ENCODE measurements at places on chromosomes 13 and 19. TPM values are rescaled to one million over a fixed set of nuclear protein-coding genes. Genes with fewer than 3 reads are reported as not detected.

GRCh38 chr13:43728421-43728820 lies 58.4 kb downstream of the ENOX1 start:
- no peak for DNase-seq

- no peak for DNase-seq
Observed at GRCh38 chr13:114000151-114001040, 26.5 kb upstream of the C13orf46 start.

GRCh38 chr13:97921176-97921816 lies 32.2 kb upstream of the IPO5 start:
- no peak for DNase-seq

DNA sequence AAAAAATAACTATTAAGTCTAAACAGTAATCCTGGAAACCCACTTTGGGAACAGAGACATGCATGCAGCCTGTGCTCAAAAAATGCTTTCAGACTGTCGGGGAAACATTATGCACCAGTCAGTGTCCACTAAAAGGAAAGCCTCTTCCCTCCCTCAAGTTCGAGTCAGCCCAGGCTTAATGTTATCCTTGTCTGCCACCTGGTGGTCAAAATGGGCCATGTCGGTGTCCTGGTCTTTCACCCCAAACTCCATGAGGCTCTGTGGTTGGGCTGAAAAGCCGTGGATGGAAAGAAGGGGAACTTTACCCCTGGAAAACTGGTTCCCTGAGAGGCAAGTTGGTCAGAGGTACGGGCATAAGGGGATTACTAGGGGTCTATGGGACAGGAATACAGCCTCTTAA lies 88.4 kb upstream of the ZNF492 start:
- DNase-seq, result no peak

DNA sequence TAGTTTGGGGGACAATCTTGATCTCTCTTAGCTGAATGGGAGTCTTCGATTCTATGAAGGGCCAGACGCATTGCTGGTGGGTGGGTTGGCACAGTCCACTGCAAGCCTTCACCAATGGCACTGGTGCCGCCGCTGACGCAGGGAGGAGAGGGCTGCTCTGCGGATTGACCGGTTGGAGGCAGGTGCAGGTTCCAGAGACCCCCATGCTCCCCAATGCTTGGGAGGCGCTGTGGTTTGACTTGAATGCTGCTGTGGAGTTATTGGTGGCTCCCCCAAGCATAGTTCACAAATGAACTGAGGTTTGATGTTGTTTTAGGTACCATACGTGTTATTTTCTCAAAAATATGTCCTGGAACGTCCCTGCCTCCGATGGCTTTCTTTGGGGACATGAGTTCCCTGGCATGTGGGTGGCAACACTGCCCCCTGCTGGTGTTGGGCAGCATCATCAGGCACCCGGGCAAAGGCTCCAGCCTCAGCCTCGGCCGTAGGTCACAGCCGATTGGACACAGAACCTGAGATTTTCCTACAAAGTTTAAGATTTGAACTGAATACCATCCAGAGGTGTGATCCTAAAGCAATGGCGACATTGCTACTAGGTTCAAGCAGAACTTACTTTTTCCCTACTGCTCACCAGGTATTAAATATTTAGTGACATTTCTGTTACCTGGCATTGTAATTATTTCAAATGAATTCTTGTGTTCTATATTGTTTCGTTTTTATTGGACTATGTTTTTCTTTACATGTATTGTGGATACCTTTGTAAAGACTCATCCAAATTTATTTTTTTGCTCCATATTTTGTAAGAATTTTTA lies 95.5 kb downstream of the ANKRD10 start:
- peak; percentile 90 for DNase-seq

DNA sequence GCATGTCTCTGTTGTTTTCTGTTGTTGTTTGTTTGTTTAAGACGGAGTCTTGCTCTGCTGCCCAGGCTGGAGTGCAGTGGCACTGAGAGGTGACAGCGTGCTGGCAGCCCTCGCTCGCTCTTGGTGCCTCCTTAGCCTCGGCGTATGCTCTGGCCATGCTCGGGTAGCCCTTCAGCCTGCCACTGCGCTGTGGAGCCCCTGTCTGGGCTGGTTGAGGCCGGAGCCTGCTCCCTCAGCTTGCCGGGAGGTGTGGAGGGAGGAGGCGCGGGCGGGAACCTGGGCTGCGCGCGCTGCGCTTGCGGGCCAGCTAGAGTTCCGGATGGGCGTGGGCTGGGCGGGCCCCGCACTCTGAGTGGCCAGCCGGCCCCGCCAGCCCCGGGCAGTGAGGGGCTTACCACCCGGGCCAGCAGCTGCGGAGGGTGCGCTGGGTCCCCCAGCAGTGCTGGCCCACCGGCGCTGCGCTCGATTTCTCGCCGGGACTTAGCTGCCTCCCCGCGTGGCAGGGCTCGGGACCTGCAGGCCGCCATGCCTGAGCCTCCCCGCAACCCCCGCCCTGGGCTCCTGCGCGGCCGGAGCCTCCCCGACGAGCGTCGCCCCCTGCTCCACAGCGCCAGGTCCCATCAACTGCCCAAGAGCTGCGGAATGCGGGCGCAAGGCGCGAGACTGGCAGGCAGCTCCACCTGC lies 6.6 kb upstream of the ZNF329 start:
- no peak for DNase-seq

DNA sequence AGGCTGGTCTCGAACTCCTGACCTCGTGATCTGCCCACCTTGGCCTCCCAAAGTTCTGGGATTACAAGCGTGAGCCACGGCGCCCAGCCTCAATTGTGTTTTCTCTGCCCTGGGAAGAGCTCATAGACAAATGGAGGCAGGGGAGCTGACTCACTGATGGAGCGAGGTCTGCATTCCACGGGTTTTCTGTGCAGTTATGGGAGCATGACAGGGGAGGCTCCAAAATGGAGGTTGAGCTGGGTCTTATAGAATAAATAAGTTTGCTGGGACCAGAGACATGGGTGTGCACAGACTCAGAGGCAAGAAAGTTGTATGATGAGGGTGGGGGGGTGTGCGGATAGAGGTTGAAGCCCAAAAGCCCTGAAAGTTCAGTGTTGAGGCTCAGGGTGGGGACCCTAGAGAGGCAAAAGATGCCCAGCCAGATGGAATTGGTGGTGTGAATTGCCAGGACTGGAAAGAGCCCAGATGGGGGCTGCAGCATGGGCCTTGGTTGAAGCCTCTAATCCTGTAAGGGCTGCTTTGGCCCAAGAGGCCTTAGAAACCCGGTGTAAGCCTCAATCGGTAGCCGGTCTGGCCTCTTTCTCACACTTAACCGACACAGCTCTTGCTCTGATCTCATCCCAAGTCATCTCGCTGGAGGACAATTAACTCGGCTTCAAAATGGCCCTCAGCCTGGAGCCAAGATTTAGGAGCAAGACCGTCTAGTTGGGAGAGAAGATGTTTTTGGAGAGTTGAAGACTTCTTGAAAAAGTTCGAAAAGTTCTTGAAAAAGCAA lies 1.9 kb downstream of the TPM4 start:
- peak; percentile 32 for DNase-seq

GRCh38 chr19:37920591-37921450 lies 13.8 kb downstream of the SIPA1L3 start:
- no peak for DNase-seq

SLC1A5 gene
- total RNA-seq, result 29.9 TPM

NXNL1 gene
- not detected for total RNA-seq

PNPLA6 gene
- total RNA-seq, result 181 TPM

DUS3L gene
- 60.9 TPM for total RNA-seq

CYP2F1 gene
- not detected for total RNA-seq

Data from Peyer's patch (tissue), 4 donors.